ENCODE measurements at places on chromosomes 2 and 18. TPM values are rescaled to one million over a fixed set of nuclear protein-coding genes. Genes with fewer than 3 reads are reported as not detected.

- no peak for DNase-seq
Measured at GRCh38 chr2:129885735-129886134, 93.7 kb upstream of the RAB6C start.

DNA sequence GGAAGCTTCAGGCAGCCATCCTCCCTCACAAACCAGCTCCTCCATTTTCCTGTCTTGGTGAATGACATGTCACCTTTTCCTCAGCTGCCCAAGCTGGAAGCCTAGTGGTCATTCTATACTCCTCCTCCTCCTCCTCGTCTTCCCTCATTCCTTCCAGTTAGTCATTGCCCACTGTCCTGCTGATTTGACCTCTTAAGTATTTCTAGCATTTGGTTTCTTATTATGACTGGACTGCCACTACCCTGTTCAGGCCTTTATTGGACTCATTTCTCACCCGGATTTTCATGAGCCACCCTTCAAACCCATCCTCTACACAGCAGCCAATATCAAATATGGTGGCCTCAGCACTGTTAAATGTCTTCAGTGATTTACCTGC is 21.9 kb upstream of the MGAT5 start:
- DNase-seq: no peak

DNA sequence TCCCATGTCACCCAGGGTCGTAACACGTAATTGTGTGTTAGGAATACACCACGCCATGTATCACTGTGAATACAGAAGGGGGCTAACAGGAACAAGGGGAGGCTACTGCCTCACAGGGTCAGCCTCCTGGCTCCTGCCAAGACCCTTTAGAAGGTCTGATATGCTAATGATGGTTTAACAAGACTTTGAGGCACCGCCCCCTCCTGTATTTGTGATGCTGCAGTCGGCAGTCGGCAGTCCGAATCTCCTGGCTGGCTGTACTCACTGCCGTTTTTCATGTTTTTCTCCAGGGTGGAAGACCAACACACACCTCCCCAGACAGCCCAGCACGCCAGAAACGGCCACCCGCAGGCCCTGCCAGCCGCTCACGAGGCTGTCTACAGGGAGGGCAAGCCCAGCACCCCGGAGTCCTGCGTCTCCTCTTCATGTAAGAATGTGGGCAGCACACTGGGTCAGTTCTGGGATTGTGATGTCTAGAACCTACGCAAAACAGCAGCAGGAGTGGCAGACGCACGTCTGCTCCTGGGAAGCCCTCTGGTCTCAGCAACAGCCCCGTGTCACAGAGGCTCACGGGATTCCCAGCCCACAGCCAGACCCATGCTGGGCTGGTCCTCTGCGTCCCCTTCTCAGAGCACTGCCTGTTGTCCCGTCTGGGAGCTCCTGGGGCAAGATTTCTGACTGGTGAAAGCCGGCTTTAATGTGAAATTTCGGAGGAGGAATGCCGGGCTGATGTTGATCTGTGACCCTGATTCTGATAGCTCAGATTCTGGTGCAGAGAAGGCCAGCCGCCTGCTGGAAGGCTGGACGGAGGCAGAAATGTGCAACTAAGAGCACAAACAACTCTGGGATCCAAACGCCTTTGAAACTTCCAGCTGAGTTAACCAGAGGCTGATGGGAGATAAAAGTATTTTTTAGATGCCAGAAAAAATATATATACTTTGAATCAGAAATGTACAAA is 39.7 kb upstream of the B3GNT7 start:
- no peak for DNase-seq

- DNase-seq: no peak
Measured at GRCh38 chr2:167843217-167843616, 404.2 kb downstream of the STK39 start.

DNA sequence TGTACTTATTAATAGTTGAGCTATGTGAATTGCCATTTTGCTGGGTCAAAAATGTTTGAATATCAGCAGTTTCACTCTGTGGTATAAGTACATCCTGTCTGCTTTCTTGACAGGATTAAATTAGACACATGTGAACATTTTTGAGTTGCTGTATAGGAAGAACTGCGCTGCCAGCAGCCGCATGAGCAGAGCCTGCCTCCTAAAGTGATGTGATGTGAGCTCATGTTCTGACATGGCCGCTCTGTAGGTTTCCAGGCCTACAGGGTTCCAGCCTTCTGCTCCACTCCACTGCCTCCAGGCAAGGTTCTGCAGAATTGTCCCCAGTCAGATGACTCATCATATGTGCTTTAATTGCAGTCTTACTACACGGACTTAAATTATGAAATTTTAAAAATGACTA is 119.7 kb upstream of the NFATC1 start:
- no peak for DNase-seq

DNA sequence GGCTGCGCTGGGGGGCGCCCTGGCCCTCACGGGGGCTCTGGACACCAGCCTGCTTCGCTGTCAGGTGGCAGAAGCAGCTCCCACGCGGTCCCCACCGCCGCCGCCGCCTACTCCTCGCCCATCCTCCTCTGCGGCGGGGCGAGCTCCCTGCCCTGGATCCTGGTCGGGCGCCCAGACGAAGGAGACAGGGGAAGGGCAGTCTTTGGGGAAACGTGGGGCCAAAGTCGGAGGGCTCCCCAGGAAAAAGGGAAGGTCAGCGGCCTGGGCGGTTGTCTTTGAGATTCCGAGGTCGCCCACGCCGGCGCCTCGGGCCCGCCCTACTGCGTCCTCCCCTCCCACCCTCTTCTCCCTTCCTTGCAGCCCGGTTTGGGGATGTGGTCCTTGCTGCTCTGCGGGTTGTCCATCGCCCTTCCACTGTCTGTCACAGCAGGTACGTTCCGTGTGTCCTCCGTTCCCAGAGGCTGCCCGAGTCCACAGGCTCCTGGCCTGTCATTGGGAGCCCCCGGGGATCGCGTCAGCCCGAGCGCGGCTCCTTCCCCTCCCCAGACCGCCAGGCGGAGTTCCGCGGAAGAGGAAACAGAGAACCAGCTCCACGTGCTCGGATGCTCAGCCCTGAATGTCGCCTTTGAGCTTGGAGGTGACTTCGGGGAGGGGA is 800 bp downstream of the IL1RL2 start:
- DNase-seq: peak; percentile 16

- DNase-seq: no peak
Measured at GRCh38 chr2:200655918-200656580, 70.2 kb downstream of the AOX1 start.

- DNase-seq: no peak
Measured at GRCh38 chr2:21097331-21097730, 26.4 kb upstream of the TDRD15 start.

- no peak for DNase-seq
Measured at GRCh38 chr2:75002007-75002406, 43.6 kb downstream of the POLE4 start.

The NPPC gene
- total RNA-seq: 16.5 TPM

GRCh38 chr2:213723041-213723560 is 438.8 kb downstream of the SPAG16 start:
- no peak for DNase-seq

DNA sequence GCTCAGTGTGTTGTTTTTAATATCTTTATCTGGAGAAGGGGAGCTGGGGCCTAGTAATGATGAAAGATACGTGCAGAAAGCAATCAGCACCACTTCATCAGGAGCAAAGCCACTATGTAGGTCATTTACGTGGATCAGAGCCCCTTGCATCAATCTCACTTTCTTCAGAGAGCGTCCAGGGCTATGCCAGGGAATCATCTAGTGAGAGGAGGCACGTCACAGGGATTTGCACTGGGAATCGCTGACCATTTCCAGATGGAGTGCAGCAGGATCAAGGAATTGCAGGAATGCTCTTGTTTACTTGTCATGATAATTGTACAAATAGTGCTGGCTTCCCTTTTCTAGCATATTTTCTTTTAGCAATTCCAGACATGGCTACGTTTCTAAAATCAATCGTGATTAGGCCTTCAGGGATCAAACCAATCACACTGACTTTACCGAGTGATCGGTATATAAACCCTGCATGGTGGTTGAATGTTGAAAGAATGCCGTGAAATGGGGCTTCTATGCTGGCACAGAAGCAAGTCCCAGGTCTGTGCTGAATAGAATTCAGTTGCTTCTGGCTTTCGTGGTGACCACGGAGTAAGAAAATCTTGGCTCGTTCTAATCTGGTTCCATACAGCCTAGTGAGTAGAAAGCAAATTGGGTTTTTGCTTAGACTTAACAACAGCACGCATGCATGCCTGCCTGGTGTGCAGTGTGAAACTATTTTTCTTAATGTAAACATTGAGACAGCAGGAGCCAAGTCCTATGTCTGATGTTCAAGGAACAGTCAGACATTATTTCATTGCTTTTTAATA is 122.8 kb downstream of the TMEM200C start:
- no peak for DNase-seq

The CEP68 gene
- total RNA-seq: 25.0 TPM

DNA sequence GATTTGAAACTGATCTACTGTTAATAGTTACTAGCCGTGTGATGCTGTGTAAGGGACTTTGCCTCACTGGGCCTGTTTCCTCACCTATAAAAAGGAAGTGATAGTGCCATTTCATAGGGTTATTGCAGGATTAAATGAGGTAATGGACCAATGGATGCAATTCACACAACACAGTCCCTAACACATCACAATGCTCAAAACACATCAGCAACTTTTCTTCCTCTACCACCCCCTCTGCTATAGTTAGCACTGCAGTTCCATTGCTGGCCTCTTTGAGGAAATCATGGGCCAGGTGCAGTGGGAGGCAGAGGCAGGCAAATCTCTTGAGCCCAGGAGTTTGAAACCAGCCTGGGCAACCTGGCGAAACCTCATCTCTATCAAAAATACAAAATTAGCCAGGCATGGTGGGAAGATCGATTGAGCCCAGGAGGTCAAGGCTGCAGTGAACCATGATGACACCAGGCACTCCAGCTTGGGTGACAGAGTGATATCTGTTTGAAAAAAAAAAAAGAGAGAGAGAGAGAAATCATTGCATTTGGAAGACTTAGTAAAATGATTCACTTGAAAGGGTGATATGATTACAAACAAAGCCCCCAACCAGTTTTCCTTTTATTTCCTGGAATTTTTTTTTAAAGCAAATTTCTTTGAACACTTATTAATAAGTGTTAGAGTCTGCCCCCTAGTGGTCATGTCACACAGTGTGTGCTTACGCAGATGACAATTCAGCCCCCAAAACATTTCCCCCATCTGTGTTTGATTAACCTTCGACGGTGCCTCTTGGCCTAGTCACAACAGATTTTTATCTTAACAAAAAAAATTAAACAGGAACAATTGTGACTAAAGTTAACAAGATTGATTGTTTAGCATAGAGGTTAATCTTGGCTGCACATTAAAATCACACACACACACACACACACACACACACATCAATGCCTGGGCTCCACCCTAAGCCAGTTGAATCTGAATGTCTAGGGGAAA is 88.6 kb upstream of the BCL11A start:
- DNase-seq: peak; percentile 23

The FAM237A gene
- not detected for total RNA-seq

The AQP12B gene
- total RNA-seq: not detected

- DNase-seq: no peak
Measured at GRCh38 chr2:201350879-201351278, 6.3 kb downstream of the FLACC1 start.

DNA sequence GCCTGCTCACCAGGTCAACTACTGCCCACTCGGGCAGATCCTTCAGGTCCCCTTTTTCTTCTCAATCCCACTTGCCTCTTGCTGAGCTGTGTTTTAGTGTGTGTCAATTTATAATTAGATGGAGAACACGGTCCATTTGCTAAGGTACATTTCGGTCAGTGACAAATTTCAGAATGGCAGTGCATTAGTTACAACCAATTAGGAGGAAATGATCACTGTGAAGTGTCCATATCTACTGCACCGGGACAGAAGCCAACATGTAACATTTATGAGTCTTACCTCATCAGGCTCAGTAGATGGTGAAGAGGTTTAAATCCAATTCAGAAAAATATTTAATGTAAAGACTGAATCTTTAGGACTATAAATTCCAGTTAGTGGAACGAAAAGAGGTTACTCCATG is 47.7 kb downstream of the CMPK2 start:
- DNase-seq: no peak

The SLC39A10 gene
- total RNA-seq: 72.7 TPM

DNA sequence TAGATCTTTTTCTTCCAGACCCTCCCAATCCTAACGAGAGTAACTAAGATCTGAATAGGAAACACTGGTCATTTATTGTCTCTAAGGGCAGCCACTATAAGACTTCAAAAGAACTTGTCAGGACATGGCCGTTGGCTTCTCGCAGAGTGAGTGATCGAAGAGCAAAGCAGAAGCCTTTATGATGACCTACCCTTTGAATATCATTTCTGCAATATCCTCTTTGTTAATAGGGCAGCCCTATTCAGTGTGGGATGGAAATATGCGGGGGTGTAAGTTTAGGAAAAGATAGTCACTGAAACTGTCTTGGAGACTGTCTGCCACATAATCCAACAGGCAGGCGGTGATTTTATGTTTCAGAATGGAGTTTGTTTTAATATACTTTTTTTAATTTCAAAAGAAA is 70.9 kb downstream of the FBXO36 start:
- DNase-seq: no peak

The AKAIN1 gene
- total RNA-seq: not detected

The POMC gene
- 0.54 TPM for total RNA-seq

- DNase-seq: no peak
Measured at GRCh38 chr2:112784199-112785189, at the start of gene IL1A. Gene IL1A (minus strand): TSS chr2:112784493. CDS start chr2:112783770, 723 bp downstream.

The DIPK1C gene
- total RNA-seq: not detected

DNA sequence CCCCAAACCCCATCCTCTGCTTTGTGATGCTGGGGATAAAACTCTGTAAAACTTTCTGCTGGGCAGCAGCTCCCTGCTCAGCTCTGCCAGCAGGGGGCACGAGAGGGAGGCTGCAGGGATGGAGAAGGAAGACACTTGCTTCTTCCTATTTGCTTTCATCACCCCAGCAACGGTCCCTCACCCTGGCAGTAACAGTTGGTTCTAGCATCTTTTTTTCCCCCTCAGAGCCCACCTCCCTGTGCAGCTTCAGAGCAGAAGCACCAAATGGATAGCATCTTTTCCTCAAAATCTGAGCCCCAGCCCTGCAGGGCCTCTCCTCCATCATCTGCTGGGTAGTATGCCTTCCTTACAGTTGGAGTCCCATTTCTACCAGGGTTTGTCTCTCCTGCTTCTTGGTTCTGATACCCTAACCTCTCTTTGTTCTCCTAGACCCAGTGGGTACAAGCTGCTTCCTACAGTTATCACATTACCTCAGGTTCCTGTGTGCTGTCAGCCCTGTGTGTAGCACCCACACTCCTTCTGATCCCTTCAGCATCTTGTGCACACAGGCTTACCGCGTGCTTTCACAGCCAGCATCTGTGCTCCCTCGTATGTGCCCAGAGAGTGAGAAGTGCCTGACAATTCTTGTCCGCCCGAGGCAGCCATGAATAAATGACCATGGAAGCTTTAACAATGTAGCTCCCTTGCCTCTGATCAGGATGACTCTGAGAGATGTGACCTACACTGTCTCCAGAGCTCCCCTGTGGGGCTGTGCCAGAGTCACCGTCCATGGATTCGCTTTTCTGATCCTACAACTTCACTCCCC is 14.5 kb downstream of the CKAP2L start:
- peak; percentile 83 for DNase-seq

DNA sequence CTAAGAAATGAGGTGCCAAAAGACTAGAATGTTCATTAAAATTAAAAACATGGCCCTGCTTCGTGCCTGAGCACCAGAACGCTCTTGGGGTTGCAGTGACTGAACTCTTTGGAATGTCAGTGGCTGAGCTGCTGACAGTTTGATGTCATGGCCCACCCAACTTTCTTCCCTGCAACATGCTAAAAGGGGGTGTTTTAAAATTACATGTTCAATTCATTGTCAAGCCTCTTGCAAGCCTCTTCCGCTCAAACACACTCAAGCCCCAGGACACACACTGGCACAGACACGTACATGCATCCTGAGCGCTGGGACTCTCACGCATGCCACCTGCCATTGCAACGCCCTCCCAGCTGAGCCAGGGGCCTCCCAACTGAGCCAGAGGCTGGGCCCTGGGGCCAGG is 12.6 kb downstream of the RUFY4 start:
- no peak for DNase-seq

The HNRNPLL gene
- 79.9 TPM for total RNA-seq
